ENCODE measurements at places on chromosomes 12 and 14. TPM values are rescaled to one million over a fixed set of nuclear protein-coding genes. Genes with fewer than 3 reads are reported as not detected.

GRCh38 chr14:34277191-34277590 is 184.8 kb downstream of the SPTSSA start:
- no peak overlapping the region for H3K27ac ChIP-seq
- no peaks in the 10 kb centered on the region for H3K36me3 ChIP-seq
- DNase-seq = no peak
- H3K27me3 ChIP-seq = no peaks in the 10 kb centered on the region

Gene OR6C65
- not detected for polyA plus RNA-seq

Gene CLEC9A
- polyA plus RNA-seq = not detected

Gene KLRF1
- polyA plus RNA-seq = not detected
